ENCODE measurements at places on chromosomes 6 and 20.

DNA sequence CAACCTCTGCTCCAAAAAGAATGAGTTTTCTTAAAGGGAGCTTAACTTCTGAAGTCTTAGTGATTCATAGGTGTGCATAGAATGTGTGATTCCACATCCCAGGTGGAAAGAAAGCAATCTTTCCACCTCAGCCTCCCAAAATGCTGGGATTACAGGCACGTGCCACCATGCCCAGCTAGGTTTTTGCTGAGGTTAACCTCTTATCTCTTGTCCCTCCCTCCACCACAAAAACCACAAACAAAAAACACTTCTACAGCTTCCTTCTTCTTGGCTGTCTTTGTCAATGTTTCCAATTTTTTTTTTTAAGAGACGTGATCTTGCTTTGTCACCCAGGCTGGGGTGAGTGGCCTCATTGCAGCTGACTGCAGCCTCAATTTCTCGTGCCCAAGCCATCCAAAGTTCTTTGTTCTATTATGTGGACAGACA lies 8.1 kb upstream of the CSE1L start:
- DNase-seq: no peak

DNA sequence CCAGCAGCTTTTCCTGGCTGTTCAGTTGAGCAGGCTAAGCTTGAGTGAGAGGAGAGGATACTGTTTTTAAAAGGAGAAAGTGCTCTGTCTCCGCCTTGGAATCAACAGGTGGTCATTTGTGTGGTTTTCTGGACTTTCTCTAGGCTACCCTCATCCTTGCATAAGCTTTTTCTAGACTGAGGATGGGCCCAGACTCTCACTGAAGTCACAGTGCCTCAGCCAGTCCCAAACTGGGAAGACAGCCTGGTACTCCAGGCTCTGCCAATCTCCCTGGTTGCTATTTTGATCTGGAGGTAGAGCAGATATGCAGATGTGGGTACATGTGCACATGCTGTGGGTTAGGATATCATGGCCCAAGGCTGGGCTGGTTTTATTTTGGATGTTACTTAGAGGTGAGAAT lies 7.0 kb downstream of the SCUBE3 start:
- DNase-seq: no peak

GRCh38 chr6:109343518-109343917 lies 38.7 kb downstream of the CD164 start:
- peak; percentile 19 for DNase-seq

- DNase-seq: no peak
Measured at GRCh38 chr20:51413857-51414256, 128.7 kb downstream of the NFATC2 start.

GRCh38 chr20:24744747-24745146 lies 204.3 kb upstream of the CST7 start:
- peak; percentile 20 for DNase-seq

DNA sequence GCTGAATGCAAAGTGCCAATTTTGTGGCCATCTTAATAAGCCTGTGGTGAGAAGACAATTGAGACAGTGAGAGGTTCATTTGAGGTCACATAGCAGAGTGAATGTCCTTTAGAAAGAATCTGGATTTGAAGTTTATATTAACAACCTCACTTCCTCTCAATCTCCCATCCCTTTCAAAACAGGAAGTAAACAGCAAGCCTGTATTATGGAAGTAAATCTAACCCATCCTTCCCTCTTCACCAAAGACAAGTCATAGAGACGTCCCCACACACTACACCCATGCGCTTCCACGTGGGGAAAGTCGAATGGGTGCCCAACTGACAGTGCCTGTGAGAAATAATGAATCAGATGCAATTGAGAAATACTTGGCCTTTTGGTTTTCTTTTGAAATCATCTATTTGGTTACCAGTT lies 28.8 kb upstream of the CCND3 start:
- no peak for DNase-seq

DNA sequence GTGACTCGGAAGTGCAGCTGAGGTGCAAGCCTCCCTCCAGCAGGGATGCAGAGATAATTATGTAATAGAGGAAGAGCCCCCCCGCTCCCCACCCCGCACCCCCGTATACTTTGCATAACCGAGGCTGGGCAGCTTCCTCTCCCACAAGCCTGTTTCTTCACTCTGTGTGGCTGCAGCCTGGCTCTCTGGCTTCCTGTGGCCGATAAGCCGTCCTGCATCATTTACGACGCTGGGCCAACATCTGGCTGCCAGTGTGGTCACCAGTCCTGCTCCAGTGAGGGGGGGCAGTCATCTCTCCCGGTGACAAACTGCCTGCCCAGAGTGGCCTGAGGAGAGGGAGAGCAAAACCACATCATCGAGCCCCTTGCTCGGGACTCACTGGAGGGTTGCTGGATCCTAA lies 59.2 kb downstream of the RBM38 start:
- no peak for DNase-seq

GRCh38 chr6:81265106-81265505 lies 487.4 kb downstream of the TENT5A start:
- DNase-seq: no peak

GRCh38 chr6:16240589-16241320 lies 2.4 kb downstream of the GMPR start:
- no peak for DNase-seq

DNA sequence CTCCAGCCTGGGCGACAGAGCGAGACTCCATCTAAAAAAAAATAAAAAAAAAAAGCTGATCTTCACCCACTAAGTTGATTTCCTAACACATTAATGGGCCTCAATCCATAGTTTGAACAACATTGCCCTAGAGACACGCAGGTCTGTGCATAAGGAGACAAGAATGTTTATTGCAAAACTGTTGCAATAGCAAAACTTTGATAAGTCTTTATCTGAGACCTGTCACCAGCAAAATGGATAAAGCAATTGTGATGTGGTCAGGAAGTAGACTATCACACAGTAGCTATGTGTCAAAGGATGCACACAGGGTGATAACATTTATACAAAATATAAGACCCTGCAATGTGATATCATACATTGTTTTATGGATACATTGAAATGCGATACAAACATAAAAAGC lies 4.2 kb upstream of the ITPR3 start:
- DNase-seq: no peak

DNA sequence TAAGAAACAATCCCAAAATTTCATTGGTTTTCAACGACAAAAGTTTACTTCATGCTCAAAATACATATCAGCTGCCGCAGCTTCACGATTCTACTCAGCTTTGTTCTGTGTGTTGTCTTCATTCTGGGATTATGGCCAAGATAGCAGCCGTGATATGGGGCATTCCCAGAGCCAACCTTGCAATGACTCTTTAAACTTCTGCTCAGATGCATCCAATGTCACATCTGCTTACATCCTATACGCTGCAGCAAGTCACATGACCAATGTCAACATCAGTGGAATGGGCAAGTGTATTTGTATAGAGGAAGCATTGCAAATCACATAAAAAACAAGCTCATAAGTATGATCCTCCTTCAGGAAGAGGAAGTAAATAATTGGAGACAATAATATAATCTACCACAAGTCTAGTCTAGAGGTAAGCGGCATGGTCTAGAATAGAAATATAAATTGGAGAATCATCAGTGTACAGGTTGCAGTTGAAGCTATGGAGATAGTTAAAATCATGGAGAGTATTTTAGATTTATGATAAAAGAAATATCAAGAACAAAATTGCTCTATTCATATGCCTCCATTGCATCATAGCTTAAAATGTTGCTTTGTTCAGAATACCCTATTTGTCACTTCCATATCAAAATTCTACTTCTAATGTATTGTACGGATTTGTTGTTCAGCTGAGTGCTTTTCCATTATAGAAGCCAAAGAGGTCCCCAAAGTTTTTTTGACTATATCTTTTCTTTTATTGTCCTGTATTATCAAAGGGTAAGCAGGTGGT lies 7.2 kb upstream of the C6orf141 start:
- DNase-seq: no peak

- DNase-seq: no peak
Measured at GRCh38 chr20:56443654-56444540, 24.5 kb upstream of the RTF2 start.

Data from ecto neural progenitor cell (in vitro differentiated cells).